ENCODE measurements at places on chromosomes 13 and 19. TPM values are rescaled to one million over a fixed set of nuclear protein-coding genes. Genes with fewer than 3 reads are reported as not detected.

- no peak for ATAC-seq
These were observed 95.7 kb downstream of the ARHGEF7 start for GRCh38 chr13:111210544-111211469.

GRCh38 chr13:79349011-79349410 is 57.0 kb downstream of the RBM26 start:
- ATAC-seq = no peak

- no peak for ATAC-seq
These were observed 21.0 kb upstream of the UFM1 start for GRCh38 chr13:38328699-38329098.

The ABCC4 gene
- 14.4 TPM for total RNA-seq

The SYT3 gene
- total RNA-seq = not detected

The EHD2 gene
- total RNA-seq = 0.35 TPM

The PPM1N gene
- total RNA-seq = 4.3 TPM
